SK-N-SH treated with all-trans-retinoic acid at 6 μM for 48 hours (cell line): ENCODE measurements at places on chromosomes 4 and X.
A peak's percentile ranks its signal among the peaks of the same experiment; 100 is the strongest.

- ATAC-seq: no peak
Measured at GRCh38 chr4:110112056-110112455, 86.4 kb downstream of the ELOVL6 start.

GRCh38 chr4:2814627-2815270 lies 21.9 kb downstream of the SH3BP2 start:
- ATAC-seq: no peak

GRCh38 chr4:166682200-166682599 lies 552.1 kb downstream of the SPOCK3 start:
- no peak for ATAC-seq

- peak; percentile 9 for ATAC-seq
Measured at GRCh38 chr4:47914926-47915237, 499 bp upstream of the NFXL1 start.

DNA sequence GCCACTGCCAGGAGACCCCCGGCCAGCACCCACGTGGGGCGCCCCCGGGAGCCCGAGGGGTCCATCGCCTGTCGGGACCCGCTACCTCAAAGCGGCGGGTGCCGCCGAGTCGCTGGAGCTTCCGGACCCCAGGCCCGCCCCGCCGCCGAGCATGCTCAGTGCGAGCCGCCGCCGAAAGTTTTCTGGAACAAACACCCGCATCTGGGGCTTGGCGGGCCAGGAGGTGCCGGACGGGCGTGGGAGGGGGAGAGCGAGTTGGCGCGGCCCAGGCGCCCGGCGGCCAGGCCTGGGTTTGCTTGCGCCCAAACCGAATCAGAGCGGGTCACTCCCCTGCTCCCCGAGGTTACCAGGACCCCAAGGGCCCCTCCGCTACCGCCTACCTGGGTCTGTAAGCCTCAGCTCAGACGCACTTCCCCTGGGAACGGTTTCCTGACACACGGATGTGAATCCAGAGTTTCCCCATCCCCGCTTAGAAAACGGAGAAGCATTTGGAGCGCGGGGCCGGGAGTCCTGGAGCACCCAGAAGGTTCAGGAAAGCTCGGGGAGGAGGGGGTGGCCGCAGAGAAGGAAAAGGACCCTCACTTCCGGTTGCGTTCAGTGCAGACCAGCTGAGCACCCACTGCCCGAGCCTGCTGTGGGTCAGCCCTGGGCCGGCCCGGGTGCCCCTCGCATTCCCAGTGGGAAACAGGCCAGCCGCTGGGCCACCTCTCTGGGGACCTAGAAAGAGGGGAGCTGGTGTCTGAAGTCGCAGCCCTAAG lies at the start of gene EVC2:
Gene EVC2, minus strand, starts transcription at position 111 of the 758 bp plus-strand sequence. Its CDS starts 46 bp downstream, at position 65.
- ATAC-seq: no peak

DNA sequence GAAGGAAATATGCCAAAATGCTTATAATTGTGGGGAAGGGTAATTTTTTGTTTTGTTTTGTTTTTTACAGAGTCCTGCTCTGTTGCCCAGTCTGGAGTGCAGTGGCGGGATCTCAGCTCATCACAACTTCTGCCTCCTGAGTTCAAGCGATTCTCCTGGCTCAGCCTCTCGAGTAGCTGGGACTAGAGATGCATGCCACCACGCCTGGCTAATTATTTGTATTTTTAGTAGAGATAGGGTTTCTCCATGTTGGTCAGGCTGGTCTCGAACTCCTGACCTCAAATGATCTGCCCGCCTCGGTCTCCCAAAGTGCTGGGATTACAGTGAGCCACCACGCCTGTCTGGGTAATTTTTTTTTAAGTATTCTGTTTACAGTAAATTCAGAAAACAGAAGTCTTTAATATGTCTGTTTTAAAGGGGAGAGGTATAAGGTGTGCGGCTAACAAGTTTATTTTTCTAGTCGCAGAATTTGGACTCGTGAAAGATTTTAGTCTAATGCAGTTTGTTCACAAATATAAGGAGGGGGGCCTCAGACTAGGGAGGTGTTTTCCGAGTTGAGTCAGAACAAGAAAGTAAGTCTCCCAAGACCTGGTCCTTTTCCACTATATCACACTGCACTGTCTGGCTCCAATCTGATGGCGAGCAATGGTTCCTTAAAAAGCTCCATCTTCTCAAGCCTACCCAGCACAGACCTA lies 1.5 kb downstream of the ACSL1 start:
- no peak for ATAC-seq
